Fibroblast of upper back skin (primary cell): ENCODE measurements at places on chromosomes 2 and 18.

DNA sequence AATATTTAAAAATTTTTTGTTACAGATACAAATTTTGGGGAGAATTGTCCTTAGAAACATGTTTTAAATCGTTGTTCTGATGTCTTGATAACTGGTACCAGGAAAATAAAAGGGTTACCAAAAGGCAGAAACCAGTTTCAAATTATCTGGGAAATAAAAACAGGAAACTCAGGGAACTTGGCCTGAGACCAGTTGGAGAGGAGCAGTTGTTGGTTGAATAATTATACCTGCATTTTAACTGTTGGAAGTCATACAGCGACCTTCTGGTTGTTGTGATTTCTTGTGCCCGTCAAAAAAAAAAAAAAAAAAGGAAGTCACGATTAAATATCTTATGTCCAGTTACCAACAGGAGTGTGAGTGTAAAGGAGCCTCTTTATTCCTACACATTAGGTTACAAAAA lies 51.8 kb downstream of the CRIM1 start:
- no peak for DNase-seq

DNA sequence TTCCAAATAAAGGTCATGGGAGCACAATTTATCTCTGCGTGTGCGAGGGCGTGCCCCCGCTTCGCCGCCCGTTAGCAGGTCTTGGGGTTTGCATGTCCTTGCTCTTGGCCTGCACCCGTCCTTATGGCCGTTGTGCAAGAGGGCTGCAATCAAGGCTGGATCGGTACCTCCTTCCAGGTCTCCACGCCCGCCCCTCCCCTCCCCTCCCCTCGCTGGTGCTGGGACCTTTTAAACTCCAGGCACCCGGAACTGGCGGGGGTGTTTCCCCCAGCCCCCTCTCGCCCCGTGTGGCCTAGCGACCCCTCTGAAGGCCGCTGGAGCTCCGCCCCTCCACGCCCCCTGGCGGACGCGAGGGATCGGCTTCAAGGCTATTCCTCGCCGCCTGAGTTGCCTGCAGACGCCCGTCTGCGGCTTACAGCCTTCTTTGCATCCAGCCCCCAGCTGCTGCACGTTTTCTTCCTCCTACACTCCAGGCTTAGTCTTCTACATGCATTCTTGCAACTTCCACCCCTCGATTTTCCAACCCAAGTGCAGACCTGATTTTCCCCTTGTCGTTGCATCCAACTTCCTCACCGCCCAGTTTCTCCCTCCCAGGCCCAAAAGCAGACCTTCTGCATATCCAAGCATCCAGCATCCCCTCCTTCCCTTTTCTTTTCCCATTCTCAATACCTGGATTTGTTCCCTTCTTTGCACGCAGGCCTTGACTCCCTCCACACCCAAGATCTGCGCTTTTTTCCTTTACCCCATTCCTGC lies 577 bp downstream of the IDH1 start:
- DNase-seq = peak; percentile 67

DNA sequence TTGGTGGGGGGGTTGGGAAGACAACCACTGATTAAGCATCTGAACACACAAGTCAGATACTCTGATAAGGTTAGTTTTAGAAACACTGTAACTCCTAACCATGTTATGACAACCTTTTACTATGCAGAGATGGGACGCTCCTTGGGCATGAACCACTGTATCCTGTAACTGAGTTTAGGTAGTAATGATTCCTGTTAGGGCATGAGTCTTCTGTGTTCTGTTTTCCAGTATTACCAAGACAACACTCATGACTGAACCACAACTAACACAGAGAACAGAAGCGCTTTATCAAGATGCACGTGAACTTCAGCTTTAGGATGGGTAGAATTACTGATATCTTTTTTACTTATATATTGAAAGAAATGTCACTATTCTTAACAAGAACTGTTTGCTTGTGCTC lies 14.1 kb upstream of the CREB1 start:
- DNase-seq = no peak

DNA sequence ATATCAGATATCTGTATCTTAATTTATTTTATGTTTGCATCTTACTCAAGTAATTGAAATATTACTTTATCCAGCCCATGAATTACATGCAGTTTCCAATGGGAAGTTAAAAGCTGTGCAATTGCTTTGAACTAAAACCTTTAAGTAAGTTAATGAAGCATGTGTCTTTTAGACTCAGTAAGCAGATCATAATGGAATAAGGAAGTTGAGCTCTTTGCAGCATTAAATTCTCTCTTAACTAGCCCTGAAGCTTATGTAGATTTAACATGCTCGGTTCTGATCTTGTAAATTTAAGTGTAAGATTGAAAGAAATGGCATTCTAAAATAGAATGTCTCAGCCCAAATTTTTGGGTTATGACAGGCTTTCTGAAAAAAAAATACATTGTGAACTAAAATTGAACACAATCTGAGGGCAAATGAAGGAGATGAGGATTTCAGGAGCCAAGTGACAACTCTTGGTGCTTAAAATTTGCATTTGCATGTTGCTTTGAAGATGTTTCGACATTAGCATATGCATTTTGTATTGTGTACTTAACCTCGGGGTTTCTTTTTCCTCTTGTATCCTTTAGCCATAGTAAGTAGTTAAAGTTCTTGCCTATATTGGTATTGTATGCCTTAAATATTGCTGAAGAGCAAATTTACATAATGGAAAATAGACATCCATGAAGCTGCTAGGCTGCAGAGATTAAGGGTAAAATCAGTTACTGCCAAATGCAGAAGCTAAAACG lies 297.8 kb upstream of the KCNJ3 start:
- no peak for DNase-seq

DNA sequence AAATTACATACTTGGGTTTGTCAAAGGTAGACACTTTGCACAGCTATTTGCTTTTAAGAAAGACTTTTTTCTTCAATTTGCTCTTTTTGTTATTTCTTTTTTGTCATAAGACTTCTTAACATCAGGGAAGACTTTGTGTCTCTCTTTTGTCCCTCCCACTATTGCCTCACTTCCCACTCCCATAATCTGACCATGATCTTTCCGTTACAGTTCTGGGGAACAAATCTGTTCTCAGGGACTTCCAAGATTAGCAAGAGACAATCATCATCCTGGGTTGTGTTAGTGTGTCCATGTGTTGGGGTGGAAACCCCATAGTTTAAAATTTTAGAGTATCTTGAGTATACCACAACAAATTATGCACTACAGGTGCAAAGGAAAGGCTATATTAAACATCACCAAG lies 75.3 kb downstream of the REV1 start:
- no peak for DNase-seq

- DNase-seq = no peak
Measured at GRCh38 chr2:120431386-120432292, 85.7 kb downstream of the INHBB start.

GRCh38 chr2:63614448-63614968 lies 25.7 kb downstream of the MDH1 start:
- peak; percentile 93 for DNase-seq

DNA sequence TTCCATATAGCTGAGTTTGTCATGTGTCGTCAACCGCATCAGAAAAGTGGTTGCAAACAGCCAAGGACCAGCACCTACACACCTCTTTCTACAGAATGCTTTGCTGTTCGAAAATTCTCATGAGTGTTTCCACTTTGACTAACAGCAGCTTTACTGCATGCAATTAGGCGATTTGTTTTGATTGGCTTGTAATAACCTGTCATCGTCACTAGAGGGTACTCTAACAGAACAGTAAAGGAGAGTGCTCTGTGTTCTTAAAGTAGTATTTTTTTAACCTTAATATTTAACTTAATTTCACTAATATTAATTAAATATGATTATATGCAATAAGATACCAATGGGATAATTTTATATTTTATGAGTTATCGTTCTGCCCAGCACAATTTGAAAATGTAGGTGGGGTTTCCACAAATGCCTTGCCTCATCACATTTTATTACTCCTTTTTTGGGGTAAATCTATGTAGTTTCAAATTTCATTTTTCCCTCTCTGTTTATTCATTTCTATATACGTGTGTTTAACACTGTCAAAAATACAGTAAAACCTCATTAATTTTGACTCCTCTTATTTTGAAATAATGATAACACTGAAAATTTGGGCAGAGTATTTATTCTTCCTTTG lies 502.2 kb downstream of the NRXN1 start:
- DNase-seq = peak; percentile 39
